Left hindlimb (tissue), 1 donor: ENCODE measurements at places on chromosomes 6 and 20.

- no peak for DNase-seq
Observed at GRCh38 chr6:158053377-158054313, 72.0 kb downstream of the SYNJ2 start.

- DNase-seq, result no peak
Observed at GRCh38 chr6:158548418-158549161, 11.3 kb upstream of the TMEM181 start.

- DNase-seq, result no peak
Observed at GRCh38 chr6:114467931-114468330, 125.1 kb upstream of the HS3ST5 start.

DNA sequence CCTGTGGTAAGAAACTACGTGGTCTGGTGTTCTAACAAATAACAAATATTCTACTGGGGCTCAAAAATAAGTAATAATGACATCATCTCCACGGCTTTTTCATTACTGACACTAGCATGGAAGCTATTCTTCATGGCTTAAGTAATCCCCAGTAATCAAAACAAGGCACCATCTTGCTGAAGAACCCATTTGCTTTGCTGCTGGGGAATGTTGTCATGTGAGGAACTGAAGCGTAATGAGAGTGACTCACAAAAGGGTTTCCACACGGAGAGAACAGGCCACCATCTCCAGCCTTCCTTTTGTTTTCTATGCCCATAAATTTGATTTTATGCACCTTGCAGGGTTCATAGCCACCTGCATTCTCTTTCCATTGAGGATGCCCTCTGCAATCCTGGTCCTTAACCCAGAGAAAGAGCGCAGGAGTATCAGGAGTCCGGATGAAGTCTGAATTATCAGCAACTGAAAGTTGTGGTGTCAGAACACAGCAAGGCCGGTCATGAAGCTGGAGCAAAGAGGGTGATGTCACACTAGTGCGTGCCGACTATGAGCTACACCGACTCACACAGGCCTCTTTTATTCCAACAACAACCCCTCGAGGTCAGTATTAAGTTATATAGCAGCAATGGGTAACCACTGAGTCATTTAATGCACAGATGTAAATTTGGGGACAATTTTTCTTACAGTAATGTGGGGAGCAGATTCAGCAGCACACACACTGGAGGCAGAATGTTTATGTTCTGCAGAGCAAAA, 173.7 kb upstream of the SSTR4 start:
- no peak for DNase-seq

DNA sequence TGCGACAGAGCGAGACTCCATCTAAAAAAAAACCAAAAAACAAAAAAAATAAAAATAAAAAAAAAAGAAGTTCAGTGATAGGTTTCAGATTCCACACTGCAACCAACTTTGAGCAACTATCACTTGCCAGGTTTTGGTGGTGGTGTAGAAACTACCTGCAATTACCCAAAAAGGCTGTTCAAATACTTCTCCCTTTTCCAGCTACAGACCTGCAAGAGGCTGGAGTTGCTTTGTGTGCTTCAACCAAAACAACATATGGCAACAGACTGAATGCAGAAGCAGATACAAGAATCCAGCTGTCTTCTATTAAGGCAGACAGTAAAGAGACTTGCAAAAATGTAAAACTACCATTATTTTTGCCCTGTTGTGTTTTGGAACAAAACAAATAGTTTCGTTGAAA, 9.3 kb upstream of the BCAS1 start:
- no peak for DNase-seq

- no peak for DNase-seq
Observed at GRCh38 chr6:6191909-6192308, 128.6 kb downstream of the F13A1 start.

DNA sequence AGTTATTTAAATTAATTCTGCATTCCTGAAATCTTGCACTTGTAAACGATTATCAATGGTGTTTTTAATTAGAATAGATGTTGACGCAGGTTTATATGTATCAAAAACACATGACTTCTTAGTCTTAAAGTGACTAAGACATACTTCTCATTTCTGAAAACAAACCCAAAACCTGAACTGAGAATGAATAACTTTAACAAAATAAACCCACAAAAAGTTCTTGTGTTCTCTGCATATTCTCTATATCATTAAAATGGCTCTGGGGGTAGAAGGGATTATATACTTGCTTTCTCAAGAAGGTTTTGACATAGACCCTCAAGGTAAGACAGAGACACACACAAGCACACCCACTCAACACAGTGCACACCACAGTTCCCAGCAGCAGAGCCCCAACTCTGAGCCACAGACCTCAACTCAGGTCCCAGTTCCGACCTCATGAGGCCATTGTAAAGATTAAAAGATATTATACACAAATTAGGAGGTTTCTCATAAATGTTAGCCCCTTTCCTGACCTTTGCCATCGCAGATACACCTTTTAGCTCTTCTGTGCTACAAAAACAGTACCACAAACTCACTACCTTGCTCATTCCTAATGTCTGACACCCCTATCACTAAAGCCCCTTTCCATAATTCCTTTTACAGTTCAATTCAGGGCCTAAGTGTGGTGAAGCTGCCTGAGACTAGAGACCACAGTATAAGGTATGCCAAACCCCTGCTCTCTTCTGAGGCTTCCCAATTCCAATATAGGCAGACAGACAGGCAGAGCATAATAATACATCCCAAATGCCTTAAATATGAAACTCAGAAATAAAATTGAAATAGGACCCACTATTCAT, 267.8 kb downstream of the PTPRK start:
- no peak for DNase-seq

DNA sequence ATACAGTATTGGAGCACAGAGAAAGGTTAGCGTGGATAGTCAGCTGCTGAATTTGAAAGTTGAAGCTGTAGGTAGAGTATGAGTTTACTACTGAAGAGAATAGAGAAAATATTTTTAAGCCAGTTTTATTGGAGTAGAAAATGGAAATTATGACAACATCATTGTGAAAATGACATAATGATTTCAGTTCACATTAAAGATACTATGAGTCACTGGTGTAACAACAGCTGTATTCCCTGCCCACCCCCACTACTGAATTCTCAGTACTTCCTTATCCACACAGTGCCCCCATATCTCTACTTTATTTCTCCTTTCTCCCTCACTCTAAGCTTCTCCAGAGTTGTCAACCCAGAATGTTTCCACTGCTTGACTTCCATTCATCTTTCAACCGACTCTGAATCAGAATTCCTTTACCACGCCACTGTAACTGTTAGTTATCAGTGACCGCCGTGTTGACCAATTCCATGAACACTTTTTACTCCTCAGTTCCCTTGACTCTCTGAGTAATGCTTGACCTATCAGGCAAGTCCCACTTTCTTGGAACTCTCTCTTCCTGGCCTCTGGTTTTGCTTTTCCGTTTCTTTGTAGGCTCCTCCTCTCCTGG, 139.6 kb downstream of the AIG1 start:
- no peak for DNase-seq

DNA sequence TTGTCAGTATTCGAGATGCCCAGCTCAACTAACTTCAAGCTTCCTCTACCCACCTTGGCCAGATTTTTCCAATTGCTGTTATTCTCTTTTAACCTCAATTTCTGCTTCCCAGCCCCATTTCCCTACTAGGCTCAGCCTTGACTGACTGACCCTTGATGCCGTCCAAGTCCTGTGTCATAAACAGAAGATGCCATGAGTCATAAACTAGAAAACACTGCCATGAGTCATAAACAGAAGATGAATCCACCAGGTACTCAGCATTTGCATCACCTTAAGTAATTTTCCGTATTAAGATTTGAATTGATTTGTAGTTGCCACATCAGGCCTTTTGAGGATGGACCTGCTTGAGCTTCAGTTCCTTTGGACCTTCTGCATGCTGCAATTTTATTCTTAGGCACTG, 123.8 kb downstream of the FAM83B start:
- DNase-seq, result no peak

- DNase-seq, result no peak
Observed at GRCh38 chr6:14795451-14795850, 450.4 kb upstream of the JARID2 start.

GRCh38 chr6:506508-506907, 115.0 kb downstream of the IRF4 start:
- no peak for DNase-seq

DNA sequence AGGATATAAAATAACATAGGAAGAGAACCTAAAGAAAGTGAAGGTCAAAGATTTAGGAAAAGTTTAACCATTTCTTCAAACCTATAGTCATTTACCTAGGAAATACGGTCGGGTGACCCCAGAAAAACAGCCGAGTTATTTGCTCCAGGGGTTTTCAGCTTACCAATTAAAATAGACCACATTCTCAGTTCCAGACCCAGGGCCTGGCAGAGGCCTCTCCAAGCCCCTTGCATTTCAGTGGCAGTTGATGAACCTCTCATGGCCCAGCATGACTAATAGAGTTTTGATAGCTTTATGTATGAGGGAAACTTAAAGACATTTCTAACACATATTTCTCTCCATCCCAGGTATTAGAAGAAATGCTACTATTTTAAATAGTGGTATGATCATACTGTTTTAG, 113.5 kb downstream of the OGFRL1 start:
- no peak for DNase-seq

DNA sequence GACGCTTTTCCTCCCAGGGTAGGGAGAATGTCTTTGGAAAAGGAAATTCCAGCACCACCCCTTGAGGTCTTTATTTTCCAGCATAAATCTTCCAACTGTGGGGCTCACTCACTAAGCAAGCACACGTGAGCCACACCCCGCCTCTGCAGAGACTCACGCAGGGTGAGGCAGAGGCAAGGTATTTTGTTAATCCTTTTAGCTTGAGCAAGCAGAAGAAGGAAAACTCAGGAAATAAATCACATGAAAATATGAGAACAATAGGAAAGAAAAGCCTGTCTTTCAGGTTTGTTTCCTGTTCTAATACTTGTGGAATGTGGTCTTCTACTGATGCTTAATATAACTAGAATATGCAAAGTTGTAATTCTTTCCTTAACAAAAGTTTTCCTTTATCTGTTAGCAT, 4.1 kb upstream of the PHACTR2 start:
- peak; percentile 68 for DNase-seq

GRCh38 chr20:51628533-51629398, 86.2 kb upstream of the NFATC2 start:
- DNase-seq, result no peak

DNA sequence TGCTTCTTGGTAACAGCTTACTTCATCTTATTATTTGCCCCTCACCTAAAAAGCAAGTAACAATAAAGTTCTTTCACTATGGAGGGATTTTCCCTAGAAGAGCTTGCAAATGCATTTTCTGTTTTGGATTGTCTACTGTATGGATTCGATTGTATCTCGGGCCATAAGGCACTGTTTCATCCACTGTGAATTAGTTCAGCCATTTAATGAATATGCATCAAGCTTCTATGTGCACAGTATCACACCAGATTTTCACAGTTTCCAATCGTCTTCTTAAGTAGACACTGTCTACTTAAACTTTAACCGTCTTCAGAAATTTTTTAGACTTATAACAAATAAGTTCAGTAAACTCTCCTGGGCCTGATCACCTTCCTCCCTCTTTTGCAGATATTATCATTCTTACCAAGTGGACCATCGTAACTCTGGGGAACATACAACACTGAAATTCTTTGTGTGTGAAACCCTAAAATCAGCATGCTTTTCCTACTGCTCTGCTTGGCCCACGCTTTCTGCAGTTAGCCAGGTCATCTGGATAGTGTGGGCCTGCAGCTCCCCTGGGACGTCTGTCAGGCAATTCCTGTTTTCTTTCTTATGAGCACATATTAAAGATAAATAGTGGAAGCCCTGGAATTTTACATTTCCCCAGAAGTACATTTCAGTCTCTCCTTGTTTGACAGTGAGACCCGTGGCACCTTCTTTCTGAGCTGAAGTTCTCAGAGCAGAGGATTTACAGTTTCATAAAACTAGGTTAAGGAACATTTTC, 136.5 kb upstream of the PDE10A start:
- peak; percentile 61 for DNase-seq

GRCh38 chr6:1230689-1231605, 81.0 kb upstream of the FOXQ1 start:
- no peak for DNase-seq

DNA sequence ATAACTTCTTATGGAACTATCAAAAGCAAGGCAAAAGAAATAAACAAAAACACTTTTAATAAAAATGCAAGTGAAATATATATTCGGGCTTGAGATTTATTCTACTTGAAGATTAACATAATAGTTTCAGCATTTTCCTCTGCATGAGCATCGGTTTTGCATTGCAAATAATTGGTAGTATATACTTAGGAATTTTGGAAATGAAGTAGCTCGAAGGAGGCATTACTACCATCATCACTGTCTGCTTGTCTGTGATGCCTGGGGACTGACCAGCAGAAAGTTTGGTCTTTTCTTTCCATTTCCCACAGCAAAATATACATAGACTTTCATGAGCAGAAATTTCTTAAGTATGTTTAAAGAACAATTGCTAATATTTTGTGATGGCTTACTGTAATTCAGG, 570.7 kb downstream of the HTR1B start:
- no peak for DNase-seq

DNA sequence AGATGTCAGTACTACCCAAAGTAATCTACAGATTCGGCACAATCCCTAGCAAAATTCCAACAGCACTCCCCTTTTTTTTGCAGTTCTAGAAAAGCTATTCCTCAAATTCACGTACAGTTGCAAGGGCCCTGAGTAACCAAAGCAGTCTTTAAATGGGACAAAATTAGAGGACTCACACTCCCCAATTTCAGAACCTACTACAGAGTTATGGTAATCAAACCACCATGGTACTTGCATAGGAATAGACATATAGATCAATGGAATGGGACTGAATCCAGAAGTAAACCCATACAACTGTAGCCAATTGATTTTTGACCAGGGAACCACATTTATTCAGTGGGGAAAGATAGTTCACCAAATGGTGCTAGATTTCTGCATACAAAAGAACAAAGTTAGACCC, 350.8 kb downstream of the CDKAL1 start:
- no peak for DNase-seq

DNA sequence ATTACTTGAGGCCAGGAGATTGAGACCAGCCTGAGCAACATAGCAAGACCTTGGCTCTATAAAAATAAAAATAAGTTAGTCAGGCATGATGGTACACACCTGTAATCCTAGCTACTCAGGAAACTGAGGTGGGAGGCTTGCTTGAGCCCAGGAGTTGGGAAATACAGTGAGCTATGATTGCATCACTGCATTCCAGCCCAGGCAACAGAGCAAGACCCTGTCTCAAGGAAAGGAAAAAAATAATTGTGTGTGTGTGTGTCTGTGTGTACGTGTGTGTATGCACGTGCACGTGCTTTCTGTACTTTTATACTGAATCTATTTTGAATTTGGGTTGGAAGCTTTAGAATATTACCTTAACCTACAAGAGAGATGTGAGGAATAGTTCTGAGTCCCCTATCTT, 58.9 kb downstream of the KIZ start:
- DNase-seq, result no peak
